Brain microvascular endothelial cell (primary cell): ENCODE measurements at places on chromosomes 4 and X.

DNA sequence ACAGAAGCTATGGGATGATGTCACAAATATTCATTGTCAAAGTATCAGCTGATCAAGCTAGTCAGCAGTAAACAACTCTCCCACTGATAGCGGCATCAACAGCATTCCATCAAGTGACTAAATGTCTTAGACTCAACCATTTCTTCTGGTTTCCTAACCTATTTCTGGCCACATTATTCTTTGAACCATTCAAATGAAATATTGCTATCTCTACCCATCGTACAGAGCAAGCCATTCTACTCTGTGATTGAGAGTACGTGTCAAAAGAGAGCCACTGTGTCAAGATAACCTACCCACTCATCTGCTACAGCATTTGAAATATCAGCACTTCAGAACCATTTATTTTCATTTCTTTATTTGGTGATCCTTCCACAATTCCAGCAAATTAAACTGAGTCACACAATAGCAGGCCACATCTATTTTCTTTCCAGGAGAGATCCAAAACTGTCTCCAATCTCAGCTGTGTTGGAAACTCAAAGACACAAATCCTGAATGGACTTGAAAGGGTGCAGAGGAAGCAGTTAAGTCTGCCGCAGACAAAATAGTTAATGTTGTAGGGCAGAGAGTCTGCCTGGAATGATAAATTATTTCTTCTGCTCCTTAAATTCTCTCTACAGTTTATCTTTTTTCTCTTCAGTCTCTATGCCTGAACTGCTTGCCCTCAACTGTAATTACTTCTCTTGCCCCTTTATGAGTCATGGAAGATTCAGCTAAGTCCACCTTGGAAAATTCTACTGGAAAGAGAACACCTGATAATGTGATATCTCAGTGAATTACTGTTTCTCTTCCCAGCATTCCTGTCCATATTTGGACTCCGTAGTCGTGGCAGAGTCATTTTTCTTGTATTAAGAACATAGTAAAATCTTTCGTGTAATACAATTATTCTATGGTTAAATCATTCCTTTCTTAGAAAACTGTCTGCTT, 364.8 kb downstream of the PDGFC start:
- DNase-seq, result peak; percentile 74

- no peak for DNase-seq
Measured at GRCh38 chr4:141636771-141637460, 533 bp downstream of the IL15 start.

GRCh38 chr4:8849266-8850073, 22.2 kb downstream of the HMX1 start:
- no peak for DNase-seq

DNA sequence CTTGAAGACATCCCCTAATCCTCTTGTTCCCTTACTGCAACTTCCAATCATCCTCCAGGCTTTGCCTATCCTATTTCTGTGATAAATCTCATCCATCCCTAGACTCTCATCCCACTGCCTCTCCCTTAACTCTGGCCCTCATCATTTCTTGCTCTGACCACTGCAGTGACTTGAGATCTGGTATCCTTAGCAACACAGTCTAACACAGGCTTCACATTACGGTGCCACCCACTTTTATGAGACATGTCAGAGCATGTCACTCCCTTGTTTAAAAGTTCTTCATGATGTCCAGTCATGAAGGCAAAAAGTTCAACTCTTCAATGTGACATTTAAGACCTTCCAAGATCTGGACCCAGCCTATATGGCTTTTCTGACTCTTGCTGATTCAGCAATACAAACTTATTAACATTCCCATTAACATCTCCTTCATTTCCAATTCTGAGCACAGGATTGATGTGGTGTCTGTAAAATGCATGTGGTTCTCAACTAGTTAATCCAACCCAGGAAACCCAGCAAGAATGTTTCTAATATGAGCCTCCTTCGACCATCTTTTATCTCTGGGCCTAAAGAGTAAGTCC, 64.0 kb downstream of the OR13H1 start:
- no peak for DNase-seq

DNA sequence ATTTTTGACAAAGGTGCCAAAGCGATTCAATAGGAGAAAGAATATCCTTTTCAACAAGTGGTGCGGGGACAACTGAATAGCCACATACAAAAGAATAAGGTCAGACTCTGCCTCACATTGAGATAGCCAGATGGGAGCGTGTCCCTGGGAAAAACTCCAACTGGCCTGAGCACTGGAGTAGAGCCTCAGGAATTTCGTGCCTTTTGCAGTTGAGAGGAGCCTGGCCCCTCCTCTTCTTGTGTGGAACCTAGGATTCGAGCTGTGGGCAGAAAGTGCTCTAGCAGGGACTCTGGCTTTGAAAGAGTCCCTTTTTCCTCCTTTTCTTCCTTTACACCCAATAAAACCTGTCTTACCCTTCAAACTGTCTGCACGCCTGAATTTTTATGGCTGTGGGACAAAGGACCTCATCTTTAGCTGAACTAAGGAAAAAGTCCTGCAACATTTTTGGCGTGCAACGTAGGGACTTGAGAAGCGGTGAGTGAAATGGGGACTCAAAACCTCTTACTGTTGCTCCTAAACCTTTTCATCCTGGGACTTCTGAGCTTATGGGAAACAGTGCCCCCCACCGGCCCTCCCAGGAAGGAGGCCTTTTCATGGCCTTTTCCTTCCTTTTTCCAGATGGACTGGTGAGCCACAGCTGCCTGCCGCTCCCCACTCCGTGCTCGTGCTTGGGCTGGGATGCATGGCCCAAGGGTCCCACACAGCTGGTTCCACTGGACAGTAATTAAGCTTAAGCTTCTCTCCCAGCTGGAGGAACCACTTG, 68.6 kb downstream of the BMP15 start:
- no peak for DNase-seq

- peak; percentile 72 for DNase-seq
Measured at GRCh38 chr4:89797117-89797516, 39.8 kb downstream of the SNCA start.
